ENCODE measurements at places on chromosomes 5 and 9.

DNA sequence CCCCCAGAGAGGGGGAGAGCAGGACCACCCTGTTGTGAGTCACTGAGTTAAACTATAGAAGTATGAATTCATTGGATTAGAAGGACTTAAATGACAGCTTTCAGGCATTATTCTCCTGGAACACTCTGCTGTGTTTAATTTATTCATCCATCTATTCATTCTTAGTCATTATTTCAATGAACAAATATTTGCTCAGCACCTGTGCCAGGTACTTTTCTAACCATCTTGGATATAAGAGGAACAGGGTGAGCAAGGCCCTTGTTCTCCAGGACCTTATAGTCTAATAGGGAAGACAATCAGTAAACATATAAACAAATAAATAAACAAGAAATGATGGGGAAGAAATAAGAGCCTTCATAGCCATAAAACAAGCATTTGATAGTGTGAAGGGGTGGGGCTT is 483.9 kb upstream of the BRINP1 start:
- DNase-seq, result no peak

DNA sequence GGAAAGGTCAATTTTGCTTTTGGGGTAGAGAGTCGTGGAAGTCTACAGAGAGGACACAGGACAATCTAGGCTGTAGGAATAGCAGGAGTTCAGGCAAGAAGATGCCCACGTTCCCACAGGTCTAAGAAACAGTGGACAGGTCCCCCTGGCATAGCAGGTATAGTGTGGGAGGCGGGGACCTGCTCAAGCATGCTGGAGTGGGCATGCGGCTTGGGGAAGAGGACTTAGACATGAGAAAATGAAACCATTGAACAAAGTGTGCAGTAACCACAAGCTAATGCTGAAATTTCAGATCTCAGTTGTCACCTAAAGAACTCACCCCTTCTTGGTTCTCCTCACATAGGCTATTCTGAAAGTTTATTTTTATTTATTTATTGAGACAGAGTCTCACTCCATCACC is 142.8 kb upstream of the EFNA5 start:
- no peak for DNase-seq

GRCh38 chr9:29325894-29326293 is 1752.6 kb upstream of the C9orf72 start:
- no peak for DNase-seq

- DNase-seq, result no peak
Measured at GRCh38 chr9:19116107-19116790, 11.0 kb downstream of the PLIN2 start.

- no peak for DNase-seq
Measured at GRCh38 chr5:62093976-62094375, 212.0 kb upstream of the KIF2A start.

GRCh38 chr9:81848472-81848871 is 79.8 kb upstream of the SPATA31D4 start:
- DNase-seq, result no peak

DNA sequence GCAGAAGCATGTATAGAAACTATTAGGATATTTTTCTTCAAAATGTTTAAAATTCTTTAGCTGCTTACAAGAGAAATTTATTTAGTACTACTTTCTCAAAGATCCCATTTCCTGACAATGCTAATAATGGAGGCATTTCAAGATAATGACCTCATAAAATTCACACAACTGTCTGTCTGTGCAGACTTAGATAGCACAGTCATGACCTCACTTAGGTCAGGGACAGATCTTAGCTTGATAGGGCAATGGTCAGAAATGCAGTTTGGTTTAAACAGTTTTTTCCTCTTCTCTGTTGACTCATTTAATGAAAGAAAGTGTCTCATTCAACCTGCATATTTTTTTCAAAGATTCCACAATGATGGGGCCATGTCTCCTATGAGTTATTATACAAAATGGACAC is 128.4 kb downstream of the GRIA1 start:
- DNase-seq, result no peak

GRCh38 chr5:135944967-135945560 is 9.7 kb downstream of the LECT2 start:
- DNase-seq, result no peak

DNA sequence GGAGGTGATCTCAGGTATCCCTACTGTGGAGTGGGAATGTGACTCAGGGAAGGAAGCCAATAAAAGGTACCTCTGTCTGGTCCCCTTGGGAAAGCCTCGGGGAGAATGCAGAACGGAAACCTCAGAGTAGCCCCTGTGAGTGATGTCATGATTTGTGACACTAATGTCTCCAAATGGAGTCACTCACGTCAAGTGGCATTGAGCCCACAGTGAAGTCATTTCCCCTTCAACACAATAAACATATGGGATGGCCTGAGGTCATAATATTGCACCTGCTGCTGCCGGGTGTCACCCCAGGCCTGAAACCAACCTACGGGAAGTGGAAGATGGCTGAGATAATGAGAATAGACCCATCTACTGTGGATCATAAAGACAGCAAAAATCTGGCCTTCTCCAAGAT is 75.9 kb upstream of the GOLM1 start:
- no peak for DNase-seq

DNA sequence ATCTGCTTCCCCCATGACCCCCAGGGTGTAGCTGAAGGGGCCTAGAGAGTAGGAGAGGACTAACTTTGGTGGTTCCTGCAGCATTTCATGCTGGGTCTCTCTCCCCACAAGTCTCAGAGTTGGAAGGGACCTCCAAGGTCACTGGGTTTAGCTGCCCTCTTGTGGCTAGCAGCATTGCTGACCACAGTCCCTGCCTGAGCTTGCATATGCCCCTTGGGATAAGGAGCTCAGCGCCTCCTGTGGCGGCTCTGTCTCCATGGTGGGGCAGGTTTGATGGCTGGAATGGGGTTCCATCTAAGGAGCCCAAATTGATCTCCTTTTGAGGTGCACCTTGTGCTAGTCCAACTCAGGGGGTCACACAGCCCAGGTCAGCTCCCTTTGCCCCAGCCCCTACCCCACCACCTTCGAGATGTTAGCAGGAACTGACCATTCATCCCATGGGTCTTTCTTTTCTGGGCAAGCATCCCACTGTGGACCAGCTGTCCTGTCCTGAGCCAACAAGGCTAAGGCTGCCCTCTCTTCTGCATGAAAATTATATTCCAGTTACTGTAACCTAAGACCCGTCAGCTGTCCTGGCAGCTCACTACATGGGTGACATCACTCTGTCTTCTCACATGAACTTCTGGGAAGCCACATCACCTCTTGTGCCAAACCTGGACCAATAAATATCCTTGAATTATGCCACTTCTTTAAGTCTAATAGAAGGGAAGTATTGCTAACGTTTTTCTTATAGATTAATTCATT is 196.2 kb downstream of the HSPA4 start:
- no peak for DNase-seq

- no peak for DNase-seq
Measured at GRCh38 chr9:15229409-15229808, 77.6 kb downstream of the TTC39B start.

DNA sequence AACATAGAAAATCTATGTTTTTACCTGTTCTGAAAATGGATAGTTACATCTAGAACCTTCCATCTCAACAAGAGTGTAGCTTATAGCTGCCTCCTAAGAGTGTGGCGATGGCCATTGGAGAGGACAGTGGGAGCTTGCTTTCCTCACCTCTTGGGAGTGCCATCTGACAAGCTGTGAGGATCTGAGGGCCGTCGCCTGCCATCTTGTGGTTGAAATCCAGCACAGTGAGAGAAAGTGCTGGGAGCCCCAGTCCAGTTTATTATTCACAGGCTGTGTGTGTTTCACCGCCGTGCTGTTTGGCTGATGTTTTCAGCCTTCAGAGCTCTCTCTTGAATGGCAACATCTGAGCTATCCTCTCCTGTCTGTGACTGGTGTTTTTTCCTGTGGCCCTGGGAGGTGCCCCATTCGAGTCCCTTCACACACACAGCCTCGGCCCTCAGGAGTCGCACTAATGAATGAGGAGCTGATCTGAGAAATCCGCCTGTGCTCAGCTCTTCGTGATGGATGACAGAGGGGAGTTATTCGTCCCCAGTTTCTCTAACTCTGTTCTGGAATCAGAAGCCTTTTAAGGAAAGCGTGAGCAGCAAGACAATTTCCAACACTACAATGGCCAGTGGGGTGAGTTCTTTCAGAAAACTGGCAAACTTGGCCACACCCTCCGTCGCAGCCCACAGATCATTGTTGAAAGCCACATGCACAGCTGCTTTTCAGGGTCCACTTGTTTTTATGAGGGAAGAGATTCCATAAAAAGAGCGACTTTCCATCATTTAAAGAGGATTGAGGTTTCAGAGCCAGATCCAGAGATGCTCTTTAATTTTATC is 170.3 kb downstream of the PDZD2 start:
- DNase-seq, result no peak

DNA sequence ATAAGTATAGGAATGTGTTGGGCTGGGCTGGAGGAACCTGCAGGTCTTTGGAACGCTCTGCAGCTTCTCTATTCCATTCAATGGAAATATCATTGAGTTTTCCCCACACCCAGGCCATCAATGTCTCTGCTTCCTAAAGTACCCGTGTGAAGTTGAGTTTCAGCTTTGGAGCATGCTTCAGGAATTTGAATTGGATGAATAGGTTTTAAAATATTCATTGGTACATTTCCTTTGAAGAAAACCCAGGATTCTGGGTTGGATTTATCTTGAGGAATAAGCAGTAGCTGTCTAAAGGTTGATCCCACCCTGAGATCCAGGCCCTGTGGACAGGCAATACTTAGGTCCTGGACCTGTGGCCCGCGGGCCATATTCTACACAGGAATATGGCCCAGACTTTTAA is 37.3 kb downstream of the INSYN2B start:
- DNase-seq, result no peak

DNA sequence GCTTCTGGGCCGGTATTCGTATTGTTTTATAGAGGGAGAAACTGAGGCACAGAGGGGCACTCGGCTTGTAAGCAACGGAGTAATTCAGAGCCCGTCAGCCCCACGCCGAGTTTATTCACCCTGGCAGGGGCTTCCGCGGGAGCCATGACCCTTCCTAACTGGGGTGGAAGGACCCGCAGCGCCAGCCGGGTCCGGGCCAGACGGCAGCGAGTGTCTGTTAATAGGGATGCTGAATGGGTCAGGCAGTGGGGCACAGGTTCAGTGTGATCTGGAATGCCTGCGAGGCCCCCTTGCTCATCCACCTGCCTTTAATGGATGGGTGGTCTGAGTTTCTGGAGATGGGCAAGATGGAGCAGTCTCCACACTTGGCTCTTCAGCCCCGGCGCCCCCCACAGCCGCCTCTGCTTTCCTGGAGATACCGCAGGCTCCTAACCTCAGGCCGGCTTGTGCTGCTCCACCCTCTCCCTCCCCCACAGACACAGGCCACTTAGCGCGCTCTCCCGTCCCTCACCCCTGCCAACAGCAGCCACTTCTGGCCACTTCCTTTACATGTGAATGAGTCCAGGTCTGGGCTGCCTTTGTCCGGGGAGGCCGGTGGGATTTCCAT is 147.1 kb downstream of the ERCC6L2 start:
- DNase-seq, result peak; percentile 27

DNA sequence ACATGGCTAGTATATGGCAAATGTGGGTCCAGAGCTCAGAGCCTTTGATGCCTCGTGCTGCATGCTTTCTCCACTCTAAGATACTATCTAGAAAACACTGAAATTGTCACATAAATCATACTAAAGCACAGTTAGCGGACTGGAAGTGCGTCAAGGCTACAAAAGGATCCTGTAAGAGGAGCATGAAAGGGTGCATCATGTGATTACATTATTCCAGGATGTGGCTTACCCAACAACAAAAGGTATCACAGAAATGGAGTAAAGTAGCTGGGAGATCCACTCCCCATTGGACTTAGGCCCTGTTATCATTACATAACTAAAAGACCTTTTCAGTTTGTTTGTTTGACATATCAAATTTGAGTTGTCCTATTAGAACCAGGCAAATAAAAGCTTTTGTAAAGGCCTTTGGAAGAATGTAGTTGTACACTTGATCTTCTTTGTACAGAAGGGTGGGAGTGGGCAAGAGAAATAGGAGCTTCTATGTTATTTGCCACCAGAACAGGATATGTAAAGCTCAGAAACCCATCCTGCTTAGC is 6.9 kb downstream of the SLC31A1 start:
- no peak for DNase-seq

- no peak for DNase-seq
Measured at GRCh38 chr5:112479418-112479817, 60.3 kb upstream of the EPB41L4A start.

DNA sequence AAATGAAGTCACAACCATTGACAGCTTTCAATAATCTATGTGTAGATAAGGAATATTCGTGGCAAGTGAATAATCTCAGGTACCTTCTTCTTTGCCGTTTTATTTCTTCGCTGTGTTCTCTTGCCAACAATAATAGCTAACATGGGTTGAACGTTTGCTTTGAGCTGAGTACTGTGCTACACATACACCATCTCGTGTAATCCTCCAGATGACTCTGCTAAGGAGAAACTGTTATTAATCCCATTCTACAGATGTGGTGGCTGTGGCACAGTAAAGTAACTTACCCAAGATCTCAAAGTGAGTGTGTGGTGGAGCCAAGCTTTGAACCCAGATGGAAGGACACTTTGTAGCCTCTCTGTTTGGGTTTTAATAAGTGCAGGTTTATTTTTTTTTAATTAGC is 179.7 kb downstream of the C9orf152 start:
- DNase-seq, result no peak

GRCh38 chr9:4973246-4973645 is 11.8 kb upstream of the JAK2 start:
- DNase-seq, result no peak

GRCh38 chr9:13974891-13975290 is 339.1 kb downstream of the NFIB start:
- no peak for DNase-seq

GRCh38 chr5:62342476-62342837 is 36.5 kb downstream of the KIF2A start:
- DNase-seq, result no peak

- DNase-seq, result no peak
Measured at GRCh38 chr9:32969270-32969669, 32.2 kb downstream of the APTX start.

GRCh38 chr9:6133346-6134063 is 82.1 kb upstream of the IL33 start:
- no peak for DNase-seq

DNA sequence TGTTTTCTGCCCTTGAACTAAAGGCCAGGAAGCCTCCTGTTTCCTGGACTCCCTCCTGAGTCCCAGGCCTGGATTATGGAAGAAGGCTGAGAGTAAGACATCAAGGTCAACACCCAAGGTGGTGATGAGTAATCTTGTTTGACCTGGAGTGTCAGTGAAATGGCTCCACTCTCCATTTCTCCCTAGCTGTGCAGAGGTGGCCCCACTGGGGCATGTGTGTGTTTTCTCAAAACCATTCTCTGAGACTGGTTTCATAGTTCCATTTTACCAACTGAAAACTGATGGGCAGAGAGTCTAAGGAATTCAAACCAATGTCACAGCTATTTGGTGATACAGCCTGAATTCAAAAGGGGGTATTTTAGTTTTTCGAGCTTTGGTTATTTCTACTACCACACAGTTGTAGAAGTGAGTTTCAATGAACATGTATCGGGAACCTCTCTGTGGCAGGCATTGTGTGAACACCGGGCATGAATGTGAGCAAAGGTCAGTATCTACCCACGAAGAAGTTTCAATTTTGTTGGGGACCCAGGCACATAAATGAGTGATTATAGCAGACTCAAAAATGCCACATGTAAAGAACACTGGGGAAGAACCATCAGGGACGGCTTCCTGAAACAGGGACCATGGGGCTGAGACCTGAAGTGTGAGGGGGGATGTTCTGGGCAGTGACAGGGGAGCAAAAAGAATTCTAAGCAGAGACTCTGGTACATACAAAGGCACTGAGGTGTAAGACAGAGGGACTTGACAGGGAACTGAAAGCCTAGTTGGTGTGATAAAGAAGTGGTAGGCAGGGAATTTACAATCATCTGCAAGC is 269.6 kb upstream of the KLF4 start:
- DNase-seq, result no peak

All from stimulated activated CD8-positive, alpha-beta memory T cell treated with anti-CD3 and anti-CD28 coated beads, Interleukin-4, amount 100 ng/mL, for 1 hour (primary cell).